ENCODE measurements at places on chromosomes 7 and 10.

GRCh38 chr7:2198206-2198605, 34.5 kb downstream of the MAD1L1 start:
- no peak for DNase-seq

GRCh38 chr10:84783386-84783785, 455.0 kb downstream of the CCSER2 start:
- peak; percentile 28 for DNase-seq

DNA sequence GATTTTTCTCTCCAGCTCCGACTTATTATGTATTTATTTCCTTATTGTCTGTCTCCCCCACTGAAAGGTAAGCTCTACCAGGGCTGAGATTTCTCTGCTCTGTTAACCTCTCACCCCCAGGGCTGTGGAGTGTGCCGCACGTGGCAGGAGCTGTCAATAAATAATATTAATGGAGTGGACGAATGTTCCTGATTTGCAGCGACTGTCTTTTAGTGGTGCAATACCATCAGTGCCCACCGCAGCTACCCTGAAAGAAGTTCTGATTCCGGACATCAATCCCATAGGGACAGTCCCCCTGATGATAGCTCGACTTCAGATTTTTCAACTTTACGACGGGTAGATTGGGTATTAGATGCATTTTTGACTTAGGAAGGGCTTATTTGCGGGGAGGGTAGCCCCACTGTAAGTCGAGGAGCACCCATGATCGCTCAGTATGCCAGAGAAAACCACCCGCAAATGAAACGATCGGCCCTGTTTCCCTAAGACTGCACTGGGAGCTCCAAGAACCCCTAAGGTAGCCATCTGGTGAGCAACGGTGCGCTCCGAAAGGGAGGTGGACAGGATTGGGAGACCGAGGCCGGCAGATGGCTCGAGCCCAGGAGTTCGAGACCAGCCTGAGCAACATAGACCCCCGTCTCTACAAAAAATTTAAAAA, 986 bp upstream of the PPP2R2D start:
- no peak for DNase-seq

DNA sequence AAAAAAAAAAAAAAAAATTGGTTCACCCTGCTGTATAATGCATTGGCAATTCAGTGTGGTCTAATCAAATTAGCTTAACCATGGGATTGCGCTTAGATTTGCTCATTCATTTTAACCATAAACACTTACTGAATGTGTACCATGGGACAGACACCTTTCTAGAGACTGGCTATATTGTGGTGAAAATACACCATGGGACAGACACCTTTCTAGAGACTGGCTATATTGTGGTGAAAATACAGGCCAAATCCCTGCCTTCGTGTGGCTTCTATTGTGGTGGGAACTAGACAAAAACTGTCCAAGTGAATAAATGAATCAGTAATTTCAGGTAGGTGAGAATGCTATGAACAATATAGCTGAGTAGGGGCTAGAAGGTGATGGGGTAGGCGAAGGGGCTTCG, 10.2 kb upstream of the REPIN1 start:
- peak; percentile 7 for DNase-seq

DNA sequence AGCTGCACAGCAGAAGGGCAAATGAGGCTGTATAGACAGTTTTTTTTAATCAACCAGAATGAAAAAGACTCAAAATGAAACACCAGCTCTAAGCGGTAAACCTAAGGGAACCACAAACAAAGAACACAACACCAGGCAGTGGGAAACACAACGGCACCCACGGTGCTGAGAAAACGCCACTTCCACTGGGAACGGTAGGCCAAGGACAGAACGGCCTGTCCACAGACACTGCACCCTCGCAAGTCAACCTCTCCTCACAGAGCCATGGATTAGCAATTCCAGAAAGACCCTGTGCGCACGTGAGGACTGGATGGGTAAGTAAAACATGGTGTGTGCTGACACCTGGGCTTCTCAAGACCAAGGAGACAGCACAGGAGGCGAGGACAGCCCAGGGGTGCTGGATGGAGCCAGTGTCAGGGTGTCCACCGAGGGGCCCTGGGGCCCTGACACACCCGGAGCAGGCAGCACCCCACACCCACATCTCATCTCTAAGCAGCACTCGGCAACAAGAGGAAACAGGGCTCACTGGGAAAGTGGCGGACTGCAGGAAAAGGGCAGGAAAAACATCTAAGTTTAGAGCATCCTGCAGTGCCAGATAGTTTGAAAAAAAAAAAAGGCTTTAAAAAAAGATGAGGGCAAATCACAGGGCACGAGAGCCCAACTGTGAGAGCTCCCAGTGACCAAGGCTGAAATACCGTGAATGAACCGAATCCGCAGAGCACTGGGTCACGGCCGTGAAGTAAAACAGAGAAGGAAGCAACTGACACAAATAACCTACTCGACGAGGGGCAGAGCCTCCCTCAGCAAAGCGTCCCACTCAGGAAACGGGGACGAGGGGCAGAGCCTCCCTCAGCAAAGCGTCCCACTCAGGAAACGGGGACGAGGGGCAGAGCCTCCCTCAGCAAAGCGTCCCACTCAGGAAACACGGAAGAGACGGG, 120.2 kb downstream of the MAD1L1 start:
- DNase-seq: peak; percentile 57

DNA sequence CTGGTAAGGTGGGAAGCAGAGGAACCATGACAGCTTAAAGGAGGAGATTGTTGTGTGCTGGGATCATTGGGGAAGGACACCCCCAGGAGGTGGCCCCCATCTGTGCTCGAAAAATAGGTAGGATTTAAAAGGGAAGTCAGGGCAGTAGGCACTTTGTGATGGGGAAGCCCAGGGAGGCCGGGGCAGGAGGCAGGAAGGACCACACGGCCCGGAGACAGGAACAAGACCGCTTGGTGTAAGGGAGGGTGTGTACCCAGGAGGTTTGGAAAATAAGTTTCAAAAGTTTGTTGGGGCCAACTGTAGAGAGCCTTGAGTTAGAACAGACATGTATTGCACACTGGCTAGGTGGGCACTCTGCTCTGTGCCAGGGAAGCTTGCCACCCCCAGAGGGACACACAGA, 20.7 kb downstream of the ZNF467 start:
- DNase-seq: no peak

DNA sequence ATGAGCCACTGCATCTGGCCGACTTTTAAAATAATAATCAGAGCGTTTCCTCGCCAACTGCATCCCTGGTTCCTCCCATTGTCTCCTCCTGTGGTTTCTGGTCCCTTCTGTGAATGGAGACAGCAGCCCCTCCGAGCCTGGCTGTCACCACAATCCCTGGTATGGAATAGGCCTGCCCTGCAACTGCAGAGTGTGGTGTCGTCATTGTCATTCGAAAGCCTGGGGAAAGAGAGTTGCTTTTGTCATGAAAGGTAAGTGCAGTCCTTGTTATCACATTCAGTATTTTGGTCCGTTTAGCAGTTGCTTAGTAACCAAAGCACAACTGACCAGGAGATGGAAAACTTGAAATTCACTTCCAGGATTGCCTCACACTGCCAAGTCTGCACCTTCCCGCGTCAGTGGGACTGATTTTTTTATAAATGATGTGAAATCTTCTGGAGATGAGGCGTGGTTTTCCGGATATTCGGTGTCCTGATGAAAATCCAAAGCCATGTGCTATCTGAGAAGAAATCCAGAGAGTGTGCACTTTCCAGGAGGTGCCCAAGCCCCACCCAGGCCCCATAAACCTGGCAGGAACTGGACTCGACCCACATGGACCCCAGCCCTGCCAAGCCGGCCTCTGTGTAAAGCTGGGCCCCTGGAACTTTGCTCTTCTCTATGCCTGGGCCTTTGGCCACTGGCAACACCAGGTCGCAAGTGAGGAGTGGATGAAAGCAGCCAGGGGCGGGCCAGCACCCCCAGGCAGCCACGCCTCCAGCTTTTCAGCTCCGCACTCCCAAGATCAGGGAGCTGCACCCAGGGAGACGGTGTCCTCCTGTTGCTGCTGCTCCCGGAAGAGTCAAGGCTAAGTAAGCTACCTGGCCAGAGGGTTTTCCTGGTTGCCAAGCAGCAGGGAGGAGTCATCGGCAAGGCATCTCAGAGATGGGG, 133.7 kb upstream of the SH2B2 start:
- DNase-seq: no peak

DNA sequence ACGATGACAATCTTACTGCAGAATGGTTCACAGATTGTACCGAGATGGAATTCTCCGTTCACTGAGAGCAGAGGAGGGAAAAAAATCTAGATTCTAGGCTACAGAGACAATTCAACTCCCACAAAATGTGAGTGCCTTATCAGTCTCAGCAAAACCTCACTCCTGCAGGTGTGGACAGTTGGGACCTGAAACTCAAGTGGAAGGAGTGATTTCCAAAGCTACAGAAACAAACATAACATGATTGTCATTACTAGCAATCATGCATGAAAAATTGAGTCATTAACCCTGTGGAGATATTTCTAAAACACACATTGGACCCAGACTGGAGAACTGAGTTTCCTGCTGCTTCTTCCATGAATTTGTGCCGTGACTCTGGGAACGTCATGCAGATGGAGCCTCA, 70.3 kb downstream of the CALML3 start:
- DNase-seq: no peak

DNA sequence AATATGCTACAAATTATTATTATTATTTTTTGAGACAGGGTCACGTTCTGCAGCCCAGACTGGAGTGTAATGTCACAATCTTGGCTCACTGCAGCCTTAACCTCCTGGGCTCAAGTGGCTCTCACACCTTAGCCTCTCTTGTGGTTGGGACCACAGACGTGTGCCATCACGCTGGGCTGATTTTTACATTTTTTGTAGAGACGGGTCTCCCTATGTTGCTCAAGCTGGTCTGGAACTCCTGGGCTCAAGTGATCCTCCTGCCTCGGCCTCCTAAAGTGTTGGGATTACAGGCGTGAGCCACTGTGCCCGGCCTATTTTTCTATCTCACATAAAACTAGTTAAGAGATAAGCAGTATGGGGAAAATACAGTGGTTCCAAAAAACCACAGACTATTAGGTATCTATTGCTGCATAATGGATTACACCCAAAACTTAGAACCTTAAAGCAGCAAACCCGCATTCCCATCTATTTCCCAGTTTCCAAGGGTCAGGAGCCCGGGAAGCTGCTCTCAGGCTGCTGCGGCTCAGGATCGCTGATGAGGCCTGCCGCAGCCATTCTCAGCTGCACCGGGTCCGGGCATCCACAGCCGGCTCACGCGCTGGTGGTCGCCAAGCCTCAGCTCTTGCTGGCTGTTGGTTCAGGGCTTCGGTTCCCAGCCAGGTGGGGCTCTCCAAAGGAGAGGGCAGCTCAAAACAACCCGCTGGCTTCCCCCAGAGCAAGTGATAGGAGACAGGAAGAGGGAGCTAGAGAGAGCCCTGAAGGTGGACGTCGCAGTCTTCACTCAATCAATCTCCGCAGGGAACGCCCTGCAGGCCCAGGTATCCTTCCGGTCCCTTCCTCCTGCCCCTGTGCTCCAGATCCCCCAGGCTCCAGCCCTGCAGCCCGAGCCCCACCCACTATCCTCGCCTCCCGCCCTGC, 128.2 kb downstream of the UBE2H start:
- DNase-seq: peak; percentile 39

- peak; percentile 32 for DNase-seq
Measured at GRCh38 chr10:11017570-11018431, at the start of gene CELF2. TSS of gene CELF2 (plus strand) at chr10:11017872. CDS start at chr10:11018090, 218 bp downstream.

- DNase-seq: no peak
Measured at GRCh38 chr10:98172073-98172472, 37.6 kb downstream of the R3HCC1L start.

DNA sequence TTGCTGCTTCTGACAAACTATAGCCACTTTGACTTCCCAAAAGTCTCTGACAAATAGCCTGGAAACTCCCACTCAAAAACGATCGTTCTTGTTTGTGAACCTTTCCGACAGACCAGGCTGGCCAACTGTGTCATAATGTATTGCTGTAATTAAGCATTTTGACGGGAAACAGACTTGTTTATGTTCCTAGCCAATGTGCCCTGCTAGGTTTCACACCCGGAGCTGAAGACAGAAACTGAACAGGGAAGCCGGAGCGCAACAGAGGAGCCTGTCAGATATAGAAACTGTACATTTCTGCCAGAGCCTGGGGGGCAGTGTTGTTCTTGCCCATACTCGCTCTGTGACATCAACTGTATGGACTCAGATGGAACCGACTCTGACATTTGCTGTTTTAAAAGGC, 55.3 kb upstream of the C7orf33 start:
- peak; percentile 38 for DNase-seq

GRCh38 chr10:122077311-122077875, 88.4 kb downstream of the TACC2 start:
- DNase-seq: no peak

GRCh38 chr7:148185041-148185440, 405.5 kb upstream of the C7orf33 start:
- DNase-seq: no peak

DNA sequence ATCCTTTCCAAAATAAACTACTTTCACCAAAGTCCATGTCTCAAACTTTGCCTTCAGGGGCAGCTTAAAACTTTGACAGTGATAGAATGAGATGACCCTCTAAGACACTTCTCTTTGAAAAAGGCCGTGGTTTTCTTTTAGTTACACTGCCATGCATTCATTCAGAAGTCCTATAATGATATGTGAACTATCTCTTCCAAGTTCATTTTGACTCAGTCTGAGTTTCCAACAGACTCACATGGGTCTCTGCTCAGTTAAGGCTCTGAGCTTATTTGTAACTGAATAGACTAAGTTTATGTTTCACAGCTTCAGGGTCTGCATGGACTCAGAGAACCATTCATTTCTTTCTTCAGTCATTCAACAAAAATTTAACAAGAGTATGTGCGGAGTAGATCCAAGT, 208.9 kb upstream of the PRSS1 start:
- DNase-seq: no peak

DNA sequence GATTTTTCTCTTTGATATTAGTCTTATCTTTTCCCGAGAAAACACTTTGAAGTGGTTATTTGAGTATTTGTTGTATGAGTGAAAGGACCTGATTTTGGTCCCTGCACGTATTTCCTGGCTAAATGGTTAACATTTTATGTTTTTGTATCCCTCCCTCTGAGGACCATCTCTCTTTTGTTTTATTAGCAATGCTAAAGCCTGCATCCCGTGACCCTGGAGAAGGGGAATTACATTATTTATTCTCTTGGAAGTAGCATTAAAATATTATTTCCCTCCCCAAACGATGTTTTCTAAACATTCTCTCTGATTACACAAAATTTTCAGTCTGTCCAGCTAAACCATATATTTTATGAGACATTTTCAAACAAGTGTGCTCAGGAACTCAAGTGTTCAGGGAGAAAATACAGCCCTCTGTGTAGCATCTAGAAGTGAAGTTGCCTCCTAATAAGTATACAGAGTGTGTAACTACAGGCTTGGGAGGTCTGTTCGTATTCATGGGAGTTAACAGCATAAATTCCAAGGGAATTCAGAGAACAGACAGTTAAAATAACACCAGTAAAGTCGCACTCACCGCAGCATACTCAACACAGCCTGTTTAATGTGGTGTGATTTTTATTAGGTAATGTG, 163.8 kb upstream of the NPVF start:
- DNase-seq: no peak

- DNase-seq: no peak
Measured at GRCh38 chr10:101672536-101672935, 22.4 kb downstream of the FBXW4 start.

GRCh38 chr7:68671671-68672070, 926.6 kb upstream of the AUTS2 start:
- no peak for DNase-seq

GRCh38 chr7:51066405-51066882, 250.2 kb downstream of the COBL start:
- DNase-seq: no peak

- DNase-seq: no peak
Measured at GRCh38 chr10:130471486-130471885, 335.3 kb downstream of the GLRX3 start.

GRCh38 chr10:58903071-58903470, 273.4 kb upstream of the PHYHIPL start:
- DNase-seq: no peak
